Activated CD4-positive, alpha-beta T cell treated with anti-CD3 and anti-CD28 coated beads, Interleukin-2, amount 10 ng/mL, durations not matched to agents 24 days and 14 days (primary cell): ENCODE measurements at places on chromosomes 5 and 9.
A peak's percentile ranks its signal among the peaks of the same experiment; 100 is the strongest.

DNA sequence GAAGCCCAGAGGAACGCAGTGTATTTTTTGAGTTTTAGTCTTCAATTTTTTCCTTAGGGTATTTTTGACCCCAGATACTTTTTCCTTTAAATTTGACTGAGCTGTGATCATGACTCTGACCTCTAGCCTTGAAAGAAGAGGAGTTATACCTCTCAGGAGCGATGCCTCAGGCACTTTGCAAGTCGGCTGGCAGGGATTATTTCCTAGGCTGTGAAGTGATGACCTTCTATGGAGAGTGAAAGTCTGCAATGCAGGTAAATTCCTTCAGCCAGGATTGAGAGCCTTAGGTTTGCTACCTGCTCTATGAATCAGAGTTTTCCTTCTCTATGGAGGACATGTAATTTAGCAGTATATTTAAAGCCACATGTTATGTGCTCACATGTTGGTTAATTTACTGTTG is 10.8 kb upstream of the NUDT12 start:
- DNase-seq = no peak

- DNase-seq = no peak
Observed at GRCh38 chr9:7601739-7602138, 197.8 kb downstream of the DMAC1 start.

- no peak for DNase-seq
Observed at GRCh38 chr9:135216791-135217441, 129.4 kb downstream of the OLFM1 start.

DNA sequence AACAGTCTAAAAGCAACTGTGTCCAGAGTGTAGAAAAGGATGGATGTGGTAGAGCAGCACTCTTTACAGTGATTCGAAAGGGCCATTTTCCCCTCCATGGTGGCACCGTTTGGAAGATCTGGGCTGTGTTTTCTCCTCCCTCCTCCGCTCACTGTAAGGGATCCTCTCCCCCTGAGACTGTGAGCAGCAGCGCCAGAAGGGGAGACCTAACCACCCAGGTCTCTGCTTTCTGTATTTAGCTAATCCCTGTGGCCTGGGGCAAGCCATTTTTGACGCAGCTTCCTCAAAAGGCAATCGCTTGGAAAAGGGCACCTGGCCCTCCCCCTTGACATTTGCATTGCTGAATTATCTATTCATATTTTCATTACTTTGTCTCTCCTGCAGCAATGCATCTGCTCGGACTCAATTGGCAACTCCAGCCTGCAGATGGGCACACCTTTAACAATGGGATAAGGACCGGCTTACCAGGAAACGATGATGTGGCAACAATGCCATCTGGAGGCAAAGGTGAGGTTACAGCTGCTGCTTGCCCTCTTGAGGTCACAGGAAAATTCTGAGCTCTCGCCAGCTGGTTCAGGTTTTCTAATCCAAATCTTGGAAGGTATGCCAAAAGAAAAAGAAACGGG is 244.3 kb upstream of the WWC1 start:
- peak; percentile 56 for DNase-seq

DNA sequence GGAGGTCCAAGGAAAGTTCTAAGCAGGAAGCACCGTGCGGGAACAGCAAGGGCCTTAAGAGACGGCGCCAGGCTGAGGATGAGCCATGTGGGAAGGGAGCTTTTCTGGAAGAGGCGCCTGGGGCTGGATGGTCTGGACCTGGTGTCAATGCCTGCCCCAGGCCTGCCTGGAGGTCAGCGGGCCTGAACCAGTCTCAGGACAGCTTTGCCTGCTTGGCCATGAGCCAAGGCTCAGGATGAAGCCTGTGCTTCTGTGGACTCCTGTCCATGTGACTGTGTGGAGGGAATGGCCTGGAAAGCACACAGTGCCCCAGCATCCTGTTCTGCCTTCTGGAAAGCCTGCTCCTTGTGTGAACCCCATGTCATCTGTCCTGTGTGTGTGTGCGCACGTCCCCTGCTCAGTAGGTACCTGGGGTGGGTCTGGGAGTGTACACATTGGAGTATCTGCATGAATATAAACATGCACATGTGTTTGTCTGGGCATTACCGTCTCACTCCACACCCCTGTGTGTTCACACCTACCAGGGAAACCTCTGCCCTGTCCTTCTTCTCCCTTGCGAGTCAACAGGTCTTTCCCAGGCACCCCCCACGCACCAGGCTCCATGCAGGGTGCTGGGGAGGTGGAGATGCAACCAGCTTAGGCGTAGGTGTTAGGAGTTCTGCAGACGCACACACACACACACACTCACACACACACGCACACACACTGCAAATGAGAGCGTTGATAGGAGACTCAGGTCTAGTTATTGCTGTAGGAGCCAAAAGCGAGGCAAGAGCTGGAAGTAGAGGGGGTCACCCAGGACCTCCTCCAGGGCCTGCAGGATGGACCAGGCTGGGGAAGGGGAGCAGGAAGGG is 24.8 kb downstream of the DAB2IP start:
- DNase-seq = no peak

- DNase-seq = no peak
Observed at GRCh38 chr5:1760656-1761452, 38.8 kb downstream of the MRPL36 start.

DNA sequence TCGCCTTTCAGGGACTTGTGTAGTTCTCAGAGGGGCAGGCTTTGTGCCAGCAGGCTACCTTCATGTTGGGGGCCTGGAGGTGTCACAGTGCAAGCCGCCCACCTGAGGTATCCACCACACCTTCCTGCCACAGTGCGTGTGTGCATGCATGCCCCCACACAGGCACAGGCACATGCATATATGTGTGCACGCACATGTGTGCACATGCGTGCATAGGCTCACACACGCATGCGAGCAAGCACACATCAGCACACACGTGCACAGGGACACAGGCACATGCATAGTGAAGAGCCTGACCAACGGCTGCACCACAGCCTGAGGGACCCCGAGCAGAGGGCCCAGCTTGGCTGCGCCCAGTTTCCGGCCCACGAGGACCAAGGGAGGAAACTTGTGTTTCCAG is 36.1 kb downstream of the IRX4 start:
- DNase-seq = no peak

DNA sequence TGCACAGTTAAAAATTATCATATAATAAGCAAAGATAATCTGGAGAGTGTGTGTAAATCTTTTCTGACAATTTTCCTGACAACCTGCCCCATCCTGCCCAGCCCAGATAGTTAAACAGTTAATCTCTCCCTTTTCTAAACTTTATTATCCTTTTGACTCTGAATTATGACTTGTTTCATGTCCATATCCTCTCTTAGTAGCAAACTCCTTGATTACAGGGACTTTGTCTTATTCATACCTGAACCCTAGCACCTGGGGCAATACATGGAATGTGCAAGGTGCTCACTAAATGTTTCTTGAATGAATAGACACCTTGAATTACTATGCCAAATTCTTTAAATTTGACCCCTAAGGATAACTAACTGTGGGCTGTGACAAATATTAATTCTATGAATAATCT is 186.7 kb downstream of the FAM170A start:
- DNase-seq = no peak

DNA sequence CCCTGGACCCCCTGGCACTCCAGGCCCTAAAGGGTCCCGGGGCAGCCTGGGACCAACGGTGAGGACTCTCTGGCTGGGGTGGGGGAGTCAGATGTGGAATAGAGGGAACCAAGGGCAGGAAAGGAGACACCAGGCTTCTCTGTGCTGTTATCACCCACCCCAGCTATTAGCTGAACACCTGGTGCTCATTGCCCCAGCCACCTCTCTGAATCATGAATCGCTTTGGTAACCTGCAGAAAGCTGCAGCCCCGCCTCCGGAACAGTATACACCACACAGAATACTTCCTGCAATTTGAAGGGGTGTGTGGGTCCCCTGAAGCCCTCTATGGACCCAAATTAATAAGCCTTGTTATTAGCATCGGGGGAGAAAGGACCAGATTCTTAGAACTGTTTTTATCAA is 40.4 kb upstream of the ORM1 start:
- no peak for DNase-seq
